ENCODE measurements at places on chromosomes 7 and 10.

DNA sequence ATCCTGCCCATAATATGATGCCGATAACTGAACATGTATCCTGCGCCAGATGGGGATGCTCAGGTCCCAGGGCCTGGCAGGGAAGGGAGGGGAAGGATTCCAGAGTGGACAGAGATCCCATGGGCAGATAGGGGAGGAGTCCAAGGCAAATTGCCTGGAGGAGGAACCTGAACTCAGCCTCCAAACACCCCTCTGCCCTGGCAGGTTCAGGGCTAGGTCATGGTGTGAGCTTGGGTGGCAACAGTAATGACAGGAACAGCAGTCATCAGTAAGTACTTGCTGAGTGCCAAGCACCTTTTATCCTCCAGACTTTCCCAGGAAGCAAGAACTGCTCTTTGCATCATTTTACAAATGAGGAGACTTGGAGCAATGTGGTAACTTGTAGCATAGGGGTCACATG is 3.8 kb upstream of the PALD1 start:
- no peak for DNase-seq

DNA sequence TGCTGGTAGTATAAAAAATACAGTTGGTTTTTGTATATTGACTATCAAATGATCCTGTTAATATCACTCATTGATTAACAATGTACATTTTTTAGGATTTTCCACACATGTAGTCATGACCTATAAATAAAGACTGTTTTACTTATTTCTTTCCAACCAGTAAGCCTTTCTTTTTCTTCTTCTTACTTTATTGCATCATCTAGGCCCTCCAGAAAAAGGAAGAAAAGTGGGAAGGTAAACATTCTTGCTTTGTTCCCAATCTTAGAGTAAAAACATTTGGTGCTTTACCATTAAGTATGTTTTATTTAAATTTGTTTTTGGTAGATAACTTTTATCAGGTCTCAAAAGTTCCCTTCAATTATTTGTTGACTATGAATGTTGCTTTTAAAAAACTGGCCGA is 47.1 kb upstream of the CCNY start:
- DNase-seq = no peak

GRCh38 chr10:75228834-75229233 is 6.9 kb downstream of the COMTD1 start:
- no peak for DNase-seq

- no peak for DNase-seq
Observed at GRCh38 chr10:75542906-75543305, 111.5 kb downstream of the LRMDA start.

DNA sequence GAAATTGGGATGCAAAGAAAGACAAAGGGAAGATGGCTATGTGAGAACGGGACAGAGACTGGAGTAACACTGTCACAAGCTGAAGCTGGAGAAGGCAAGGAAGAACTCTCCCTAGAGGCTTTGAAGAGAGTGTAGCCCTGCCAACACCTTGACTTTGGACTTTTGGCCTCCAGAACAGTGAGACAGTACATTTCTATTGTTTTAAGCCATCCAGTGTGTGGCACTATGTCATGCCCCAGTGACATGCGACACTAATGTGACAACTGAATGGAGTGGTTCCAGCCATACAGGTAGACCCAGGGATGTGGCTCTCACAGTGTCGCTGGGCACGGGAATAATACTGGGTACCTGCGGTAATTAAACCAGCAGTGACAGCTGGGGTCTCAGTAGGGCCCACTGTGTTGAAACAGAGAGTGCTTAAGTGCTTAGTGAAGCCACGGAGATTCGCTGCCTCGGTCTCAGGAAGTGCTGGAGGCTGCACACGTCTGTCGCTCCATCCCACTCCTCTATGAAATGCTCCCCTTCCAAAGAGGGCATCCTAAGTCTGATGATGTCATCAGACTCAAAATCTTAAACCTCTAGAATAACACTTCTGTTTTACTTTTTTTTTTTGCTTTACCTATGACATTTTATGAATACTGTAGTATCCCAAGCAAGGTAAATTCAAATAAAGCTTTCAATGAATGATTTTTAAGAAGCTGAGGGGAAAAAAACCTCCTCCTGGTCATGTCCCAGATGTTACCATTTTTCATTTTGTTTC is 154.6 kb upstream of the RHEB start:
- DNase-seq = no peak

DNA sequence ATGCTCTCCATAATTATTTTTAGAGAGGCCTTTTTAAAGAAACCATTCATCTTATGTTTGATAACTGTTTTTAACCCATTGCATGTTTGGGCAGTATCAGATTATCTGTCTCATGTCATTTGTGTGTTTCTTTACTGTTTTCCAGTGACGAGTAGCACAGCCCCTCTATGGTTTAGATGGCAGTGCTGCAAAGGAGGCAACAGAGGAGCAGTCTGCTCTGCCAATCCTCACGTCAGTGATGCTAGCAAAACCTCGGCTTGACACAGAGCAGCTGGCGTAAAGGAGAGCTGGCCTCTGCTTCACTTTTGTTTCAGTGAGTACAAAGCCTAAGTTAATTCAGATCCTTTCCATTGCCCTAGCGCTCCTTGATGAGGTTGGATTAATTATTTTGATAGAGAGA is 80.4 kb upstream of the GARIN1A start:
- no peak for DNase-seq

All from stimulated activated CD4-positive, alpha-beta T cell treated with anti-CD3 and anti-CD28 coated beads, Interleukin-15, amount 100 ng/mL, for 1 hour (primary cell).